ENCODE measurements at places on chromosomes 5 and 9. TPM values are rescaled to one million over a fixed set of nuclear protein-coding genes. Genes with fewer than 3 reads are reported as not detected.

- peak; percentile 99 for DNase-seq
Measured at GRCh38 chr9:92764381-92764987, at the start of gene BICD2. Gene BICD2, minus strand, starts transcription at chr9:92764833. Its CDS starts 89 bp downstream, at chr9:92764744.

- DNase-seq, result peak; percentile 45
Measured at GRCh38 chr9:22454016-22454415, 7.4 kb downstream of the DMRTA1 start.

GRCh38 chr5:165185716-165186115 lies 1680.3 kb downstream of the MAT2B start:
- DNase-seq, result no peak

DNA sequence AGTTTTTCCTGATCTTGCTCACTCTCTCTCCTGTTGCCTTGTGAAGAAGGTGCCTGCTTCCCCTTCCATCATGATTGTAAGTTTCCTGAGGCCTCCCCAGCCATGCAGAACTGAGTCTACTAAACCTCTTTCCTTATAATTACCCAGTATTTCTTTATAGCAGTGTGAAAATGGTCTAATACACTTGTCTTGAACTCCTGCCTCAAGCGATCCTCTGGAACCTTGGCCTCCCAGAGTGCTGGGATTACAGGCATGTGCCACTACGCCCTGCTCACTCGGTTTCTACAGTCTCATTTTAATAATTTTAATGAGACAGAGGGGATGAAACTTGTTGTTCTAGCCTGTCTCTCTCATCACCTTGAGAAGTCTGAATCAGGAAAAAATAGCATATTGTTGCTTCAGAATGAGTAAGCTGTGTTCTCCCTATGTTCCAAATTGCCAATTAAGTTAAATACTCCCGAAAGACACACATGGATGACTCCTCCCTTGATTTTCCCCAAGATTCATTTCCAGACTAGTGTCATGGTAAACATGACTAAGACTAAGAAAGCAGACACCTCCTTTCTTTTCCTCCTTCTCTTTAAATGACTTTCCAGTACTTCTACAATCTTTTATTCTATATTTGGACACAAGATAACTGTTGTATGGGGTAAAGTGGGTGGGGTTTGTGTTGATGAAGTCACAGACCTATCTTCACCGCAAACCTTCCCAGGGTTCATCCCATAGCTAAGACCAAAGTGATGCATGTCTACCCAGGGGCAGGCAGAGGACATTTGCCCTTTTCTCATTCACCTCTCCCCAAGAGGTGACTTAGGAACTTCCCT lies 7.8 kb upstream of the DNAJC18 start:
- DNase-seq, result peak; percentile 84

- DNase-seq, result no peak
Measured at GRCh38 chr9:123942542-123942941, 12.6 kb upstream of the DENND1A start.

GRCh38 chr5:52876456-52876855 lies 88.7 kb downstream of the ITGA1 start:
- DNase-seq, result no peak

GRCh38 chr5:115713408-115713807 lies 87.6 kb upstream of the TMED7 start:
- no peak for DNase-seq

MCIDAS gene
- not detected for total RNA-seq

TUBB4B gene
- 148 TPM for total RNA-seq

C5orf58 gene
- not detected for total RNA-seq
